Stimulated activated naive CD4-positive, alpha-beta T cell (primary cell): ENCODE measurements at places on chromosomes 13 and 19.

DNA sequence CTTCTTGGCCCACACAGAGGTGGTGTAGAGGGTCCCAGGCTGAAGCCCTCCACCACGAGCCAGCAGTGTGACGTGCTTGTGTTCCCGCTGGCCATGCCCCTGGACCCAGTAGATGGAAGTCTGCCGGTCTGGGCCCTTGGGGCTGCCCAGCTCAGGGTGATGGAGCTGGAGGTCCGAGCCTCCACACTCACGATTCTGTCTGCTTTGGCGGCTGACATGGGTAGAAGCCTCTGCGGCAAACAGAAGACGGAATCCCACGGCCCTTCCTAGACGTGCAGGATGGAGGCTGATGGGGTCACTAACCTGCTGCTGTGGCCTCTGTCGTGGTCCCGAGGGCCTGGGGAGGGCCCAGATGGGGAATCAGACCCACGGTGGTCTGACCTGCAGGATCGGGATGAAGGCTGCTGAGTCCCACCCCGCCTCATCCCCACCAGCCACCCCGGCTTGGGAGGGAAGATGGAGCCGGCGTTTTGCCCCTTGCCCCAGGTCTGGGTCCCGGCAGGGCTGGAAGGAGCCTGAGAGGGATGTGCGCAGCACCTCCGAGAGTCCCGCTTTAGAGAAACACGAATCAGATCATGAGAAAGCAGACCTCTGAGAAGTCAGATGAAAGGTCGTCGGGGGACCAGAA, 4.4 kb downstream of the TMEM86B start:
- DNase-seq: no peak

- DNase-seq: no peak
Observed at GRCh38 chr19:19654441-19654840, 9.0 kb downstream of the ATP13A1 start.

- no peak for DNase-seq
Observed at GRCh38 chr19:42075364-42075615, 676 bp upstream of the ZNF574 start.

DNA sequence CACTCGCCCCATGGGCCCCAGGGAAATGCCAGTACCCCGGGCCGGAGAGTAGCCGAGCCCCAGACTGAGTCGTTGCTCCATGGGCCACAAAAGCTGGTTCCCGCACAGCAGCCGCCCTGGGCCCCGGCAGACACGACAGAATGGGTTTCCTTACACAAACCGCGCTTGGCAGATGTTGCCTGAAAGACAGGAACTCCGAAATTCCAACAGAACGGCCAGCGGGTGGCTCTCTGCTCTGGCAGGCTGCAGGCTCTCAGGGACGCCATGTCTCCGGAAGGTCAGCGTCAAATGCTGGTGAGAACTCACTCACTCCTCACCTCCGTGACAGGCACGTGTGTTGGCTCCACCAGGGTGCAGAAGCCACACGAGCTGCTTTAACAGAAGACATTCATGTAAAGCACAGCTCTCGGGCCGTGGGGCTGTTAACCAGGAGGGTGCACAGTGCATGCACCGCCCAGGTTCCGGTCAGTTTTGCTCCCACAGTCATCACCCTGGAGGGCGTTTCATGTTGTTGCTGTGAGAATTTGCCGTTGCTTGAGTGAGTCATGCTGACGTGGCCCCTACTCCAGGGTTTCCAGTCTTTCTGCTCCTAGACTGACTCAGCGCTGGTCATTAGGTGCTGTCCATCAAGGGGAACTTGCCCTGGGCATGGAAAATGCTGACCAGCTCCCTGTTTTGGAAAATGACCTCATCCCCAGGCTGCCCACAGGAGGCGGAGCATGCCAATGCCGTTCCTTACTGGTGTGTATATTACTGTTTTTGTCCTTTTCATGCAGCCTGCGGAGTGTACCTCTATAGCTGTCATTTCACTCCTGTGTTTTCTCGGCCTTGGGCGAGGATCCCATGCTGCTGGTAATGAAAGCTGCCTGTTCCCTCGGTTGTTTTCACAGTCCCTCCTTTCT, 44.8 kb downstream of the ANKRD10 start:
- DNase-seq: no peak

DNA sequence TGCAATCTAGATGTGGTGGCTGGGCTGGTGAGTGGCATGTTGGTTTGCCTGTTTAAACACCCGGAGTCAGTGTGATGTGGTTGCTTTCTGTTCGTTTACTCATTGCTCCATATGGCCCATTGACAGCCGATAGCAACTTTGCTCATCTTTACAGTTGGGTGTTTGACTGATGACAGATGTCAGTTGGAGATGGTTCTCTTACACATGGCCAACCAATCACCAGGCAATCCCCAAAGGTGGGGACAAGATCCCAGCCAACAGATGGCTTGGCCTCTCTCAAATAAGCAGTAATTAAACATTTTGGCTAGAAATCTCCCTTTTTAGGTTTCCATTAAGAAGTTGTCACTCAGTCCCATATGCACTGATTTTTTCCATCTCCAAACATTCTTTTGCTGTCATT, 497.1 kb upstream of the ARGLU1 start:
- DNase-seq: no peak

GRCh38 chr19:6774821-6775707, 2.6 kb downstream of the VAV1 start:
- no peak for DNase-seq

DNA sequence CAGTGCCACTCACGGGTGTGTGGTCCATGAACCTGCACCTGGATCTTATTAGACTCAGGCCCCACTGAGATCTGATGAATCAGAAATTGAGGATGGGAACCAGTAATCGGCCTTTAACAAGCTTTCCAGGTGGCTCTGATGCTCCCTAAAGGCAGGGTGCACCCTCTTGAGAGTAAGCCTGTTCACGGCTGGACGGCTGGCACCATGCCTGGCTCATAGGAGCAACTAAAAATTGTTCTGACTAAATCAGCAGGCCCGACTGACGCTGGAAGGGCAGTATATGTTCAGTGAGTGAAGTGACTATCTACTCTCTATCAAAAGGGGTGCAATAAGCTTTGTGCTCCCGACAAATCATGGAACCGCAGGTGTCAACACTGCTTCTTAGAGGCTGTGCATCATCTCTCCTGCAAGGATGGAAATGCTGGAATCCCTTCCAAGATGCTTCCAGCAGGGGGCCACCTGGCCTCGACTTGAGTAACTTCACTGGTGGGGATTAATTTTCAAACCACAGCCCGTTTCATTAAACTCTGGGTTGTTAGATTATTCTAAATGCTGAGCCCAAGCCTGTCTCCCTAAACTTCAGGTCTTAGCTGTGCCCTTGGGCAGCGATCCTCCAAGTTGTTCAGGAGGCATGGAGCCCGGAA, 28.4 kb downstream of the TMTC4 start:
- no peak for DNase-seq

GRCh38 chr13:106405731-106406130, 129.7 kb downstream of the EFNB2 start:
- DNase-seq: no peak

- DNase-seq: peak; percentile 15
Observed at GRCh38 chr19:18202778-18203407, 949 bp downstream of the RAB3A start.

DNA sequence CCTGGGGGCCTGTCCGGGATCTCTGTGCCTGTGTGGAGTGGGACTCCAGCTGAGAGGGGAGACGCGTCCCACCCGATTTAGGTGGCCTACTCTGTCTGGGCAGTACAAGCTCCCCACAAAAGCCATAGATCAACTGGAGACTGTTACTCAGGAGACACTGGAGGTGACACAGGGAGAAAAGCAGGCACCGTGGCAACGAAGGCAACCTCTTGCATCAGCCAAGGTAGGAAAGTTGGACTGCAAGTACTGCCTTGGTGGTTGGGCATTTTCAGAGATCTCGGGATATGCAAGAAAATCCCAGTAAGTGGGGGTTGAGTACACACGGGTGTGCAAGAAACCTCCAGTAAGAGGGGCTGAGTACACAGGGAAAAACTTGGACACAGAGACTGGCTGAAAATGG, 1060.0 kb upstream of the MIR17HG start:
- DNase-seq: no peak

DNA sequence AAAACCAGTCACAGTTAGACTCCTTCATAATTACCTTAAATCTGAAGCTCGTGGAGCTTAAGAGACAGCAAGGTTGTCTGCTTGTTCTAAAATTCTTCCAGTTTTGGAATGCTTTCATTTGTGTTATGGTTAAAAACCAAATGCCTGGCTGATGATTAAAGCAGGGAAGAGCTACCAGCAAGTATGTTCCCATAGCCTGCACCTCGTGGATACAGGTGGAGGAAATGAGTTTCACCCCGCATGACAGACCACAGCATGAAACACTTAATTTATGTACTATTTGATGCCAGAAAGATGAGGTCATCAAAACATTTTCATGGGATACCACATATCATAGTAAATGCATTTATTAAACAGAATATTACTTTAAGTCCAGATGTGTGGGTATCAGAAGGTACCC, 416 bp upstream of the DOCK9 start:
- DNase-seq: no peak

DNA sequence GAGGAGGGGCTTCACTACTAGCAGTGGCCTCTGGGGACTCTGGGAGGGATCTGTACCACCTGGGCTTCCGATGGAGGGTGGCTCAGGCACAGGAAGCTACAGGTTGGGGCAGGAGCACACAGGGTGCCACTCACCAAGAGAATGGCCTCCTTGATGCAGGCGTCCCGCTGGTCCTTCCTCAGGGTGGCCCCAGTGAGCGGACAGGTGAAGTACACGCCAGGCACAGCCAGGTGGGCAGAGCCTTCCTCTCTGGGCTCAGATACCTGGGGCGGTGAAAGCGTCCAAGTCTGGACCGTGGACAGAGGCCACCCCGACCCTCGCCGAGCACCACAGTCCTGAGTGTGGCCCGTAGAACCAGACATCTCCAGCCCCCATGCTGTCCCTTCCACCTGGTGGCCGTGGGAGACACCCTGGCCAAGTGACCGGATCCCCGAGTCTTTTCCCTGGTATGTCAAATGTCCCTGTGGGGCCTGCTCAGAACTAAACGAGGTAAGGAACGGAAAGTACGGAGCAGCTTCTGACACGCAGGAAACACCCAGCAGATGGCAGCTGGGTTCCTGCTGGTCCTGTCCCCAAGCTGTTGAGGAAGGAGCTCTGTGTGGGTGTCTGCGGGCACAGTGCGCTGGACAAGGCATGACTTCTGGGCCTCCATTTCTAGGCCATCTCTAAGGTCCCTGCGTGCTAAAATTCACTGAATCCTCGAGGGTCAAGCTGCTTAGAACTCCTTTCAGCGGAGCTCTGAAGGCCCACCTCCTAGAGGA, 5.2 kb downstream of the UBXN6 start:
- no peak for DNase-seq

DNA sequence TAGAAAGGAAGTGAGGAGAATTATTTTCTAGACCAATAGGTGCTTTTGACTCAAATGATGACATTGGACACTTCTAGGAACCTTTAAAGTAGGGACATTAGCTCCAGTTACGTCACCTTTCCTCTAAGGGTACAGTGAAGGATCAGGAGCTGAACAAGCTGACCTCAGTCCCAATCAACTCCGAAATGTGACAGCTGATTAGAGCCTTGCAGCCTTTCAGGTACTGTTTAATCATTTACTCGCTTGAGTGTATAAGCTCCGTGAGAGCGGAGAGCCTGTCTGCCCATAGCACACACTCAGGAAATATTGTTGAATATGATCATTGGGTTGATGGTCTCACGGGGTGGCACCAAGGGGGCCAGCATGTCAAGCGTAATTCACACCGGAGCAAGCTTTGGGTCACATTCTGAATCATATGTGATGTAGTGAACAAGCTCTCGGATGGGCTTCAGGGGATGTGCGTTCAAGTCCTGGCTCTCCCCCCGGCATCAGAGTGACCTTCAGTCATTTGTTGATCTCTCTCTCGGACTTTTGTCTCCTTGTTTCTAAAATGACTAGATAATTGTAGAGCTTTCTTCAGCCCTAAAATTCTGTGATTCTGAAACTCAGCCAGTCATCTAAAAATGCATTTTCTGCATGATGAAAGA, 141.9 kb downstream of the ZIC5 start:
- no peak for DNase-seq

DNA sequence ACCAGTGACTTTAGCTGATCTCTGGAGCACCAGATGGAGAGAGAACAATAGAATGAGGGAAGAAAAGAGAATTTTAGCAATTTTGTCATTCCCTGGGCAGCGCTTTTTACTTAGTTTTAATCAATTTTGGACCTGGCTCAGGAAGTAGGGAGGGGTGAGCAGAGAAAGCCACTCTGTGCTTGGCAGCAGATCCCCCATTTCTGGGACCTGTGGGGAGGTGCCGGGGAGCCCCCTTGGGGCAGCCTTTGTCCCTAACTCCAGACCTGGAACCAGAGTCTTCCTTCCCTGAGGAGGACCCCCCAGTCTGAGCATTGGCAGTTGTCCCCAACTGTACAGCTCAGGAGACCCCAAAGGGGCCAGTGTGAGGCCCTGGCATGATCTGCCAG, 10.5 kb downstream of the LYL1 start:
- DNase-seq: no peak

- DNase-seq: no peak
Observed at GRCh38 chr19:19214159-19214490, 2.4 kb downstream of the NCAN start.

DNA sequence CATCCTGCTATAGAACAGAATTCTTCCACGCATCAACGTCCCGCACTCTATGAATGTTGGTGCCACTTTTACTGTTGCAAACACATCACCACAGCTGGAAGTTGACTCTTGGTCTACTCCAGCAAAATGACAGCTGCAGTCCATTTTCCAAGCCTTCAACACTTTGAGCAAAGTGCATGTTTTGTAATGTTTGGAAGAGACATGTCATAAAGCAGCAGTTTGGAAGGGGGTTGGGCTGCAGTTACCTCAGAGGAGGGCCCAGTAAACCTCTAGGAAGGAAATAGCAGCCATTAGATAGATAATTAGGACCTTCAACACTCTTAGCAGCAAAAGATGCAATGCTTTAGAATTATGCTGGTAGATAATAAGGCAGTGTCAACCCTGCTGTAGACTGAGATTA, 323.6 kb downstream of the TDRD3 start:
- no peak for DNase-seq

DNA sequence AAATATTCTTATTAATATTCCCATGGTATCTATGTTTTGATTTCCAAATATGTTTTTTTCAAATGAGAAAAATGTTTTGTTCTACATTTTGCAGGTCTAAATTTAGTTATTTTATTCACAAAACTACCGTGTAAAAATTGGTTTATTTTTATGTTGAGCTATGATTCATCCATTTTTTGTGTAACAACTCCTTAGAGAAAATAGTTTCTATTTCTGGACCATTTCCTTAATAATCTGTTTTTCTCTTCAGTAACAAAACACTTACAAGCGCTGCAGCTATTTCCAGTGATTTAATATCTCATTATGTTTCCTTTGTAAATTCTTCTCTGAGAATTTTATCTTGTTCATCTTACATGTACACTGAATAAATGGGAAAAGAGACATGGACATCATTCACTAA, 550.7 kb upstream of the SLITRK5 start:
- DNase-seq: no peak

- DNase-seq: peak; percentile 71
Observed at GRCh38 chr19:2888731-2889224, 11.9 kb upstream of the ZNF57 start.

GRCh38 chr13:44401577-44401976, 28.0 kb downstream of the SERP2 start:
- DNase-seq: no peak

DNA sequence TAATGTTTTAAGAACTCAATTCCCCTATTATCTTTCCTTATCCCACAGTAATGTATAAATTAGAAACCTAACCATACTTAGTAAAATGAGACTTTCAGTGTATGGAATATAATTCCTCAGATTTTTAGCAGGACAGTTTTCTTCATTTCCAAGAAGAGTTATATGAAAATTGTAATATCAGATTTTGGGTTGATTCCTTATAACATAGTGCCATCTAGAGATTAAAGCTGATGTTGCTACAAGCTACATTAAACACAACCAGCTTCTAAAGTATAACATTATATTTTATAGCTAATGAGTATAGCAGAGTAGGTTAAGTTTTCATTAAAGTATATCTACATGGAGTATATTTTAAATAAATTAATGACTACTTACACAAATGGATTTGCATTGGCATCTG, 99.7 kb upstream of the MIR17HG start:
- DNase-seq: no peak
